Stimulated activated CD4-positive, alpha-beta T cell treated with anti-CD3 and anti-CD28 coated beads, TNF-alpha, amount 100 ng/mL, for 4 hours (primary cell): ENCODE measurements at places on chromosomes 2 and 18.

GRCh38 chr2:171271971-171272436 lies 111.3 kb upstream of the TLK1 start:
- DNase-seq = no peak

GRCh38 chr2:44250376-44250775 lies 24.9 kb upstream of the SLC3A1 start:
- DNase-seq = no peak

DNA sequence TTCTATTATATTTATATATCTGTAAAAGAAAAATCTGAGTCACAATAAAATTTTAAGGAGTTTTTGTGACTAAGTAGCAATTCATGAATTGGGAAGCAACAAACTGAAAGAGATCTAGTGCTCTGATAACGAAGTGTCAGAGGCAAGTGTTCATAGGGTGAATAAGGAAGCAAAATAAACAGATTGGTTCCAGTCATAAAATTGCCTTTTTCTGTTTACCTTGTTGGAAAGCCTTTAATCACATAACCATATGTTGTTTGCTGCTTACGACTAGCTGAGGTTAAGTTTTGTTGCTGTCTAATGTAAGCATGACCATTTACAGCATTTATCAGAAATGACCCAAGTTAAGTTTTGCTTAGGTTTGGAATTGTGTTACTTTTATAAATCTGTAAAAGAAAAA lies 358.9 kb downstream of the ARL6IP6 start:
- DNase-seq = no peak

DNA sequence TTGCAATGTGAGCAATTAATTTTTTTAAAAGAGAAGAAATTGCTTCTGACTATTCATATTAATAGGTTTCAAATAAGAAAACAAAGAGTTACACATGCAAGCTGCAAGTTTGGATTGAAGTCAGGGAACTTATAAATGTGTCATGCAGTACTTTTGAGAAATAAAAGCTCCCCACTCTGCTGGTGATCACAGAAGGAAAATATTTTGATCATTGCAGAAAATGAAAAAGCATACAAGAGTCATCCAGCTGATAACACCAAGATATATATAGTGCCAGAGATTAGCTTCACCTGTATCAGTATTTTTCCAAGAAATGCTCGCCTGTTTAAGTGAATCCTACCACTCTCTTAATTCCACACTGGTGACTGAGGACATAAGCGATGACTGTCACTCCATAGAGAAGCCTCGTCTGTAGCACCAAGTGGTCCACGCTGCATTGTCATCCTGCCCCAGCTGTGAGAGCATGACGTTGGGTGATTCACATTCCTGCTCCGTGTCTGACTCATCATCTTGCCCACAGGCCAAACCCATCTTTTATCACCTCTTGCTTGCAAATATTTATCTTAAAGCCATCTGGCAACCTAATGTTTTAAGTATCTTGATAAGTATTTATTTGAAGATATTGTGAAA lies 178.0 kb downstream of the ASXL3 start:
- no peak for DNase-seq

DNA sequence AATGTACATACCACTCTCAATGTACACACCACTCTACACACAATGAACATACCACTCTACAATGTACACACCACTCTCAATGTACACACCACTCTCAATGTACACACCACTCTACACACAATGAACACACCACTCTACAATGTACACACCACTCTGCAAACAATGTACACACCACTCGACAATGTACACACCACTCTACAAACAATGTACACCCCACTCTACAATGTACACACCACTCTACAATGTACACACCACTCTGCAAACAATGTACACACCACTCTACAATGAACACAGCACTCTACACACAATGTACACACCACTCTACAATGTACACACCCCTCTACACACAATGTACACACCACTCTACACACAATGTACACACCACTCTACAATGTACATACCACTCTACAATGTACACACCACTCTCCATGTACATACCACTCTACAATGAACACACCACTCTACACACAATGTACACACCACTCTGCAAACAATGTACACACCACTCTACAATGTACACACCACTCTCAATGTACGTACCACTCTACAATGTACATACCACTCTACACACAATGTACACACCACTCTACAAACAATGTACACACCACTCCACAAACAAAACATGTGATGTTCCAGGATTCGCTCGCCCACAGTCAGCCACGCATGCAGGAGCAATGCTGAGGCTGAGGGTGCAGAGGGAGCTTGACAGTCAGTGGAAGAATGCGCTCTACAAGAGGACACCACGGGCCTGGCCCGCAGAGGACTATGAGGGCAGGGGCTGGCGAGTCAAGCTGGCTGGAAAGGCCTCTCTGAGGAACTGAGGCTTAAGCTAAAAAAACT lies 118.2 kb downstream of the HDAC4 start:
- DNase-seq = no peak

- no peak for DNase-seq
Measured at GRCh38 chr2:24345937-24346336, 14.4 kb downstream of the ITSN2 start.

DNA sequence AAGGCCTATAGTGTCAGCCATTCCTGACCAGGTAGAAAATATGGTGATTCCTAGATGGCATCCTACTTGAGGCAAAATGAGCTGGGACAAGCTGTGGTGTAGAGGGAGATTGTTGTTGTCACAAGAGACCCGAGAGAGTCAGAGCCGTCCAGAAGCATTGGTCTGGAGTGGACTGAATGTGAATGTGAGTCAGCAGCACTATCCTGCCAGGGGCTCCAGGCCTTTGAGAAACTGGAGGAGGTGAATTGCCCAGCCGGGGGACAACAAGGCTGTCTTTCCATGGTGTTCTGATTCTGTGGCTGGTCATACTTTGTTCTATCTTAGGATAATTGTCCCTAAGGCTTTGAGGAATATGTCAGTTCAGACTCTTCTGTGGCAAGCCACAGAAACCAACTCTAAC lies 29.4 kb upstream of the EIF2AK3 start:
- no peak for DNase-seq

DNA sequence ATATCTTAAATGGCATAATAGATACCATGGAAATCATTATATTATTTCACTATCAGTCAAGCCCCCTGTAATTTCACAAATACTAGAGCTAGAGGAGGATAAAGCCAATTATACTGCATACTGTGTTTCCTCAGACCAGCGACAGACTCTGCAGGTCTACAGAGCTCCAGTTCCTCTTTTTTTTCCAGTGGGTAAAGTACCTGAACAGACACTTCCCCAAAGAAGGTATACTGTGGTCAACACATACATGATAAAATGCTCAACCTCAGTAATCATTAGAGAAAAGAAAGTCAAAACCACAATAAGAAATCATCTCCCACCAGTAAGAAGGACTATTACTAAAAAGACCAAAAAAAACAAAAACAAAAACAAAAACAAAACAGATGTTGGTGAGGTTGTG lies 44.6 kb downstream of the SCN7A start:
- no peak for DNase-seq

- no peak for DNase-seq
Measured at GRCh38 chr2:200131307-200131706, 175.2 kb upstream of the SPATS2L start.

DNA sequence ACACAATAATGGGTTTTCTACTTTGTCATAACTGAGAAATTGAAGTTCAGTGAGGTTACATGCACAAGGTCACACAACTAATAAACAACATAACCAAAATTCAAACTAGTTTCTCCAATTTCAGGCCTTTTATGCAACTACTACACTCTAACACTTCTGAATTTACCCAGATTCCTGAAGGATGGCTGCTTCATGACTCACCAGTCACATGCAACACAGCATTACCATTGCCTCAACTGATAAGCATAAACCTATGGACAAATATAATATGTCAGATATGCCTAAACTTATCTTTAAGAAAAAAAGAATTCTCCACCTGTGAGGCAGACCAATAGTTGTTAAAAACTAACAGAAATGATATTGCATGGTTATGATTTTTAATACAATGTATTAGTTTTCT lies 586.5 kb upstream of the SLC8A1 start:
- DNase-seq = no peak
